ENCODE measurements at places on chromosomes 2 and 18. TPM values are rescaled to one million over a fixed set of nuclear protein-coding genes. Genes with fewer than 3 reads are reported as not detected.

Gene EFHD1
- total RNA-seq, result 0.48 TPM

- DNase-seq, result no peak
Measured at GRCh38 chr2:27322301-27322765, 564 bp downstream of the MPV17 start.

DNA sequence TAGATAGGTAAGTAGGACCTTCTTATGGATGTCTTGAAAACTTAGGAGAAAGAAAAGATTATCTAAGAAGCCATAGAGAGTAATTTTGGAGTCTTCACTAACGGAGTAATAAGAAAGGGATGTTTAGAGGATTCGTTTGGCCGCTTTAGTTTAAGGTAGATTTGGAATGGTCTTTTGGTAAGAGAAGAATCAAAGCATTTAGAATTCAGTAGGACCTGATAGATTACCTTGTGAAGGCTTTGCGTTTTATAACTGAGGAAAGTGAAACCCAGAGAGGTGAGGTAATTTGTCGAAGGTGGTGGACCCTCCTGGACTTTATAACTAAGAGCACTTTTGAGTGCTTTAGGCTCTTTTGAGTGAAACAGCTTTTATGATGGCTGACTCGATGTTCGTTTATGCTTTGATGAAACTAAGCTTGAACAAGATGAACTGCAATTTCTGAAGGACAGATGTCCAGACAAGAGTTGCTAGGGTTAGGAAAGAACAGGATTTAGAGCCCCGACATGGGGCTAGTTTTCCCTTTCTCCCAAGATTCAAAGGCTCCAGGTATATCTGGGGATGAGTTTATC lies 1.3 kb downstream of the MYL12B start:
- no peak for DNase-seq

GRCh38 chr2:128736689-128737545 lies 418.2 kb upstream of the HS6ST1 start:
- peak; percentile 57 for DNase-seq

- DNase-seq, result no peak
Measured at GRCh38 chr18:39453882-39454281, 1888.3 kb upstream of the CELF4 start.

Gene LIMS2
- 8.2 TPM for total RNA-seq

Gene GPAT2
- 19.1 TPM for total RNA-seq

- no peak for DNase-seq
Measured at GRCh38 chr2:25790074-25790790, 88.1 kb downstream of the ASXL2 start.

Gene ZBTB7C
- total RNA-seq, result 0.07 TPM

- DNase-seq, result peak; percentile 47
Measured at GRCh38 chr2:26469092-26469710, 8.7 kb downstream of the OTOF start.

Gene ZSWIM2
- total RNA-seq, result not detected

Gene KCNJ13
- not detected for total RNA-seq

Gene ABCG8
- 0.23 TPM for total RNA-seq

GRCh38 chr2:29009711-29010677 lies 28.9 kb downstream of the TOGARAM2 start:
- no peak for DNase-seq

GRCh38 chr2:234969306-234970098 lies 17.7 kb downstream of the SH3BP4 start:
- DNase-seq, result no peak

Gene ACTR3
- 530 TPM for total RNA-seq

GRCh38 chr2:100628506-100628905 lies 65.7 kb downstream of the PDCL3 start:
- DNase-seq, result no peak

GRCh38 chr18:61402726-61403125 lies 69.5 kb downstream of the CDH20 start:
- no peak for DNase-seq

GRCh38 chr2:117512307-117512706 lies 302.2 kb upstream of the DDX18 start:
- DNase-seq, result no peak

DNA sequence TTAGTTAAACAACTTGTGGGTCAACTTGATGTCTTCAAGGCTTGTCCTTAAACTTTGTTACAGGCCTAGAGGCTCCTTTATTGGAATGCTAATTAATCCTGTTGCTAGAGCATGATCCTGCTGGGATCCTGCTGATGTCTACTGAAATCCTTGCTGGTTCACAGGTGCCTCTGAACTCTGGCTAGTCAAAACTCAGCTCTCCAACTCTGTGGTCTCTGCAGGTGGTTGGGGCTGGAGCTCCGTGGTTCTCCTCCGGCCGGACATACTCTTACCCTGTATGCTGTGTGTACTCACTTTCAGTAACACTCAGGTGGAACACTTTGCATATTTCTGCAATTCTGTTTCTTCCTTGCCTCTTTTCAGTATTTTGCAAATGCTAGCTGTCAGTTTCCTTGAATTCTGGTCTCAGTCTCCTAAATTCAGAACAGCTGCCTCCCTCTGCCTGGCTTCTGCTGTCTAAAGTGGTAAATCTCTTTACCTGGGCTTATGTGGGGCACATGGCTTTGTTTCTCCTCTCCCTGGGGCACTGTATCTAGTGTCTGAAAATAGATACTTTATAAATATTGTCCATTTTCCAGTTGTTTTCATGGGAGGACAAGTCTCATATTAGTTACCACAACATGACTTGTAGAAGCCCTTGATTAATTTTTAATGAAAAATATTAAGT lies 113.0 kb downstream of the ATP9B start:
- DNase-seq, result no peak

GRCh38 chr2:210259687-210260086 lies 34.4 kb upstream of the ACADL start:
- DNase-seq, result no peak

- no peak for DNase-seq
Measured at GRCh38 chr2:142136571-142136970, 5.8 kb upstream of the LRP1B start.

Measured in activated T-helper 2 cell treated with anti-CD3 and anti-CD28 coated beads, Interferon-gamma antibody, Interleukin-2, Interleukin-4, amounts not matched to agents 10 μg/mL and 5 μg/mL and 100 μg/mL, durations not matched to agents 14 hours and 24 hours and 36 hours (primary cell).